HFF-Myc (cell line): ENCODE measurements at places on chromosomes 3 and 15.

DNA sequence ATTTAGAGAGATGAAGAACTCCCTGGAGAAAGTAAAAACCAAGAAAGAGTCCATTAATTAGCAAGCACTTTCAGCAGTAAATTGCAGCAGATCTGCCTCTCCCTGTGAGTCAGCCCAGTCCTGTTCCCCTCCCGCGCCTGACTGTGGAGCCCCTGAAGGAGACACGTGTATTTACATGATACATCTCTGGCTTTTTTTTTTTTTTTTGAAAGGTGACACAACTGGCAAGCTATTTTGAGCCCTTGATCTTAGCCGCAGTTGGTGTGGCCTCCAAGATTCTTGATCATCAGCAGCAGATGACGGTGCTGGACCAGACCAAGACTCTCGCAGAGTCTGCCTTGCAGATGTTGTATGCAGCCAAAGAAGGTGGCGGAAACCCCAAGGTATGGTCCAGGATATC, 271.8 kb upstream of the TPM1 start:
- peak; percentile 56 for DNase-seq

DNA sequence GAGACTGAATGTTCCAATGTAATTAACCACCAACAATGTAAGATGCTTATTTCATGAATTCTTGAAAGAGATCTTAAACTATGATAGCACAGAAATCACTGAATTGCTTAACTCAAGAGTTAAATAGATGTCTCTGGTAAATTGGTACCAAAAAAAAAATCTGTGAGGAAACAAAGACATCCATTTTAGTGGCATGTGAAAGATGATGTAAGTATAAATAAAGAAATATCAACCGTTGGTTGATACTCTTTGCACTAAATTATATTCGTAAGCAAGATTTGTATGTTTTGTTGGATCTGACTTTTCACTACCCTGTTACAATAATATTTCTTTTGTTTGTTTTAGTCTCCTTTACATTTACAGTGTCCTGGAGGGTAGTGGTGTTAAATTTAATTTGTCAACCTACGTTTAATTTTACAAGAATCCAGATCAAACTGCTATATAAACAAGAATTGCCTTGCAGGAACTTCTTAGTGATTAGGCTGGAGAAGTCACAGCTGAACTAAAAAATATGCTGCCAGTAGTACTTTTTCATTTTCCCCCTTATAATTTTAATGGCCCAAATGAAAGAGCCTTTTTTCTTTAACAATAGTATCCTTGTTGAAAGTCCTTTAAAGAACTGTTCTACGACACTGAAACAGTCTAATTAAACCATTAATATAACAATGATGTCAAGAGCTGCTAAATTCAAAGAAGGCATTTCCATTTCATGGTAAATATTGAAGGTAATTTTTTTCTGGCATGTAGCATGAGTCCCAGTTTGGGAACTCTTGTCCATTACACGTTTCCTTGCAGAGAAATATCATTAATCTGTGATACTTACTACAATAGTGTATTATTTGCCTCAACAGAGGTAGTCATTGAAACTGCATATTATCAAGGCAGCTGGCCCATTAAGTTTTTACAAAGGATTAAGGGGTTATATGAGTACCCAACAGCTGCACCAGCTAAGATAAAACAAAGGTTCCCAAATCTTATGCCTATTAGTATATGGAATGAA, 109.6 kb upstream of the PHLDB2 start:
- no peak for DNase-seq

- DNase-seq, result no peak
Observed at GRCh38 chr3:108847187-108847586, 24.6 kb downstream of the TRAT1 start.

GRCh38 chr15:42749266-42749665, 12.3 kb upstream of the CDAN1 start:
- DNase-seq, result no peak

DNA sequence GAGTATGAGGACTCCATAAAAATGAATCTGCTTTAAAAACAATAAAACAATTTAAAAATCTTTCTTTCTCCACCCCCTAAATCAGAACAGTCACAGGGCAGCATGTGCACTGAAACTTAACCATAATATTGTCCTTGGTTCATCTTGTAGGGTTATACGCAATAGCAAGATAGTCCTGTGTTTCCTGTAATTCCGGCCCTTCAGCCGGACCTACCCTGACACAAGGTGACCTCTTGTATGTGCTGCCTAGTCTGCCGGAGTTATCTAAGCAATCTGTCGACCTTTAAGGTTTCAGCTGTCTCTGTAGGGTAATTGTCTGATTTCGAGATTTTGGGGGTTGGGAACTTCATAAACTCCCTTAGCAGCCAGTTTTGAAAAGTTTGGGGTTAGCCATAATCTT, 99.9 kb downstream of the DHX36 start:
- no peak for DNase-seq

GRCh38 chr15:74889390-74889882, 406 bp upstream of the MPI start:
- no peak for DNase-seq

DNA sequence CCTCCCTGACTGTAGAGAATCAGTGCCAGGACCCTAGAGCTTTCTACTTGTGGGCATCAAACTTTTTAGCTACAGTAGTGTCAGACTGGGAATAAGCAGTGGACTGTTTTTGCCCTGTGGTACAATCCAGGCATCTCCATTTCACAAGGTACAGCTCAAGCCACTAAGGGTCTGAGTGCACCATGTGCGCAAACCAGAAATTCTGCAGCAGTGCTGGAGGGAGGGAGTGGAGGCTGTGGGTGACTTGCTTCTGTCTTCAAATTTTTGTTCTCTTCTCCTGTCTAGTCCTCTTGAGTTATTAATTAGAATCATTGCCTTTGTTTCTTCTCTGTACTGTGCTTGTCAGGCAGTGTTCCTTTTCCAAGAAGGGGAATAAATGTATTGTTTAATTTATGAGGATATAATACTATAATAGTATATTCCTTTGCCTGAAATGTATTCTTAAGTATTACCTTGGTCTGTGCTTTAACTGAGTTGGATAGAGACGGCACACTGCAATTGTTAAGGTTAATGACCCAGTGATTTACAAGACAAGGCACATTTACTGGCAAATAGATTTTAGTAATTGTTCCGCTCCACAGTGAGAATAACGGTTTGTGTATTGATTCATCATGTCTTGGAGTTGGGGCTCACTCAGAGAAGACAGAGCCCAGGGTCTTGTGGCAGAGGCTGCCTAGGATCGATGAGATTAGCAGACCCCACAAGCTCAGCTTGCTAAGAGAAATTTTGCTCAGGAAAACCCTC, 390.6 kb upstream of the CFAP20DC start:
- no peak for DNase-seq

DNA sequence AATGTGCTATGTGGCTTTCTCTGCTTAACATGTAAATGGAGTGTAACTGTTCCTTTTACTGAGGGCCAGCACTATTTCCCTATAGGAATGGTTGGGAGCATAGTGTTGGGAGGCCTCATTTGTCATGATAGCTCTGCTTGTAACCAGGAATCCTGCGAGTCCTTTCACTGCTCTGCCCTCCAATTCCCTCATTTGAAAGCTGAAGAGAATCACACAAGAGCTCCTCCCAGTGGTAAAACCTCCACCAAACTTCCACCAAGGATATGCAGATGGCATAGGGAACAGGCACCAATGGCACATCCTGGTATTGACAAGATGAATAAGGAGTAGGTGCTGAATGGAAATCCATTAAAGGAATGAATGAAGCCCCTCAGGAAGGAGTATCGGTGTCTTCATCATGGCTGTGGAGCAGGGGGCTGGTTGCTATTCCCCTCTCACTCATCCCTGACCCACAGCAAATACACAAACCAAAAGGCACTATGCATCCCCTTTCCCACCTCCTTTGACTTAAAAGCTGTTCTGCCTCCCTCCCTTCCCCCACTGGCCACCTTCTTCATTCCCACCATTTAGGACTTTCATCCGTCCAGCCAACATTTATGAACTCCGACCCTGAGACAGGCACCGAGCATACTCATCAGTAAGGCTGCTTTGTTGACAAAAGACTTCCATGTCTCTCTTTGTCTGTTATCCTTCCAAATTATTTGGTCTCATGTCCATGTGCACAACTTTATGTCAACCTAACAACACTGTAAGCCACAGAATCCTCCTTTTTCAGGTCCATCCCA, 560.8 kb downstream of the FOXP1 start:
- no peak for DNase-seq

DNA sequence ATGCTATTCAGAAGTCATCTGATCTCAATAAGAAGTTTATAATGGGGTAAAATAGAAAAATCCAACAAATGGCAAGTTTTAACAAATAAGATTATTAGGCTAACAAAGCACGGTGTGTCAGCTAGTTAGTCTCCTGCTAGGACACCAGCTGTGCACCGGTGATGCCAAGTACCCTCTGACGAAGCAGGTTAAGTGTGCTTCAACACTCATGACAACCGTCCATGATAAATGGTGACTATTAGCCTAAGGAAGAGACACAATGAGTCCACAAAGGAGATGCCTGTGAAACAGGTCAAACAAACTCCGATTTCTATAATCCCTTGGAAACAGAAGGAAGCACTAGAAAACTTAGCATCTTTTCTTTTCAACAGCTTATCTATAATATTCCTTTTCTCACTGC, 36.5 kb downstream of the ATP13A3 start:
- no peak for DNase-seq

DNA sequence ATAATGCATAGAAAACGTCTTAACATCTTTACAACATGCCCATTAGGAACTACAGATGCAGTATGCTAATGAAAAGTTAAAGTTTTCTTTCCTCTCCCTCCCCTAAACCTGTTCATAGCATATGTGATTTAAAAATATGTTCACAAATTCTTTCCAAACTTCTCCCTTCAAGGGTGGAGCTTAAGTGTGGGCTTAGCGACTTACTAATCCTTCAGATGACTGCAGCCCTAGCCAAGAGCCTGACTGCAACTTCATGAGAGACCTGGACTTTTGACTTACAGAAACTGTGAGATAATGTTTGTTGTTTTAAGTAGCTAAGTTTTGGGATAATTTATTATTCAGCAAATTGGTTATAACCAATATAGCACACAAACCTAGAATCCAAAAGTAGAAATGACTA, 22.0 kb upstream of the ANXA2 start:
- no peak for DNase-seq

DNA sequence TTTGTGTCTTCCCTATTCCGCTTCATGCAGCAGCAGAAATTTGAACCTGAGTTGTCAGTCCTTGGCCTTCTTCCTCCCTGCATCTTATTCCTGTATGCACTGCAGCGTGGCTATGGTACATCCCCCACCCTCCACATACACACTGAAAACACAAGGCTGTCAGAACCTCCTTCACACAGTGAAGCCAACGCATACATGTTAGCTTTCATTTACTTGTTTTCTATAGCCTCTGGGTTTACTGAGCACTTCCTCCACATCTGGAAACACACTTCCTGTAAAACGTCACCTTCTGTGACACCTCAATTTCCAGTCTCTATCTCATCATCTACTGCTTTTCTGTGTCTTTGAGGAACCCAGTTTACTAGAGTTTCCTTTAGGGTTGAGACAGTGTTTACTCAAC, 47.0 kb downstream of the SUSD5 start:
- no peak for DNase-seq

GRCh38 chr3:71329817-71330216, 253.7 kb downstream of the FOXP1 start:
- DNase-seq, result no peak

DNA sequence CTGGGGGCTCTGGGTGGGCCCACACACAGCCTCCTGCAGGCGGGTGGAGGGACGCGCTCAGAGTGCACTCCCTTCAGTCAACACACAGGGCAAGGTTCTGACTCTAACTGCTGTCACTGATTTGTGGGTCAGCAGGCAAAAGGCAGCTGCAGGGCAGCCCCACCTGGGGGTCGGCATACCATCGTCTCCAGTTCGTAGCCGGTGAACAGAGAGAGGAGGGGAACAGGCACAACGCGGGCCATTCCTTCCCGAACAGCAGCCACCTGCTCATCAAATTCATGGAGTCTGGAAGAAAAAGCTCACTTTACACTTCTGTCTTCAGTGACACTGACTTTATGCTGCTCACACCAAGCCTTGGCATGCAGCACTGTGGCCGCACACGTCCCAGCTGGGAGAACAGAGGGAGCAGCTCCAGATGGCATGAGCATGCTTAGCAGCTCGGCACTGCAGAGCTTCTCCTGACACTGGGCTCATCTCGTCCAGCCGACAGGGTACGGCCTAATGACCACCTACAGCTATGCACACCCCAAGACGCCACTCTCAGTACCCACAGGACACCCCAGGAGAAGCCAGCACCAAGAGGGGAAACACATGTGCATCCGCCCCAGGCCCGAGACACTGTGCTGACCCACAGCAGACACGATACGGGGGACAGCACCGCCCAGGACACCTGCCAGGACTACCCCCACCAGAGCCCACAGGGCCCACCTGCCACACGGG, 14.4 kb upstream of the OCA2 start:
- no peak for DNase-seq

GRCh38 chr15:100189319-100189718, 152.5 kb downstream of the ADAMTS17 start:
- DNase-seq, result no peak

GRCh38 chr3:48926425-48927392, 8.1 kb downstream of the ARIH2 start:
- DNase-seq, result no peak

DNA sequence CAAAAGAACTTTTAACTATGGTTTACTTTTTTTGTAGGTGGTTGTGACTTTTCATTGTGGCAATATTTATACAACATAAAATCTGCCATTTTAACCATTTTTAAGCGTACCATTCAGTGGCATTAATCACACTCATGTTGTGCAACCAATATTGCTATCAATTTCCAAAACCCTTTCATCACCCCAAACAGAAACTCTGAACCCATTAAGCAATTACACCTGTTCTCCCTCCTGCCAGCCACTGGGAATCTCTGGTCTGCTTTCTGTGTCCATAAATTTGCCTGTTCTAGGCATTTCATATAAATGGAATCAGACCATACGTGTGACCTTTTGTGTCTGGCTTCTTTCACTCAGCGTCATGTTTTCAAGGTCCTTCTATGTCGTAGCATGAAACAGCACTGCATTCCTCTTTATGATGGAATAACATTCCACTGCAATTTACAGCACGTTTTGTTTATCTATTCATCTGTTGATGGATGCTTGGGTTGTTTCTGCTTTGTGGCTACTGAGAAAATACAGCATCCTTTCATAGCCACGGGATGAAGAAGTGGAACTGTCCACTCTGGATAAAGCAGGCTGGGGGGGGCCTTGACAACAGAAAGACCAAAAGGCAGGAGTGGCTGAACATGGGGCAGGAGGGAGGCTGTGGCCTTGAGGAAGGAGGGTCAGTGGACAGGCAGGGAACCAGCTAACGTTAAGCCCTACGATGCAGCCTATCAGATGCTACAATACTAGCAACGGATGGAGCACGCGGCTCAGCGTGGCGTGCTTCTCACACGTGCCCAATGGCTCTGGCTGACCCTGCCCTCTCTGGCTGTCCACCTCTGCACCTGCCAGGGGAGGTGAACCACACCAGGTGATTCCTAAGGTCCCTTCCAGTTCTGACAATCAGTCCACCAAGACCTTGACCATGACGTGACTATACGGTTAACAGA, 110.9 kb downstream of the SEC22A start:
- DNase-seq, result no peak

DNA sequence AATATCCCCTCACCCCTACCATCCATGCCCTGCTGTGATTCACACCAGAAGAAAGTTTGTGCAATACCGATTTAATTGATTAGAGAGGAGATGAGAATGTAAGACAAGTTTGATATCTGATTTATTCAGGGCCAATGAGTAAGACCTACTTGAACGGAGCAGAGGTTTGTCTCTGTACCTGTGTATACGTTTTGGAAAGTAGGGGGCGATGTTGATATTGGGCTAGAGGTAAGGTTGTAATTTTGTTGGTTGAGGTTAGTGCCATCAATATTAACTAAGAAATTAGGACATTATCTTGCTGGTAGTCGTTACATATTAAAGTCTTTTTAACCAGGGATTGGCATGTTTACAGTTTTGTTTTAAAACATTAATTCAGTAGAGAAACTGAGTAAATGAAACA, 20.5 kb downstream of the EAF2 start:
- no peak for DNase-seq
